ENCODE measurements at places on chromosomes 1 and 21.

DNA sequence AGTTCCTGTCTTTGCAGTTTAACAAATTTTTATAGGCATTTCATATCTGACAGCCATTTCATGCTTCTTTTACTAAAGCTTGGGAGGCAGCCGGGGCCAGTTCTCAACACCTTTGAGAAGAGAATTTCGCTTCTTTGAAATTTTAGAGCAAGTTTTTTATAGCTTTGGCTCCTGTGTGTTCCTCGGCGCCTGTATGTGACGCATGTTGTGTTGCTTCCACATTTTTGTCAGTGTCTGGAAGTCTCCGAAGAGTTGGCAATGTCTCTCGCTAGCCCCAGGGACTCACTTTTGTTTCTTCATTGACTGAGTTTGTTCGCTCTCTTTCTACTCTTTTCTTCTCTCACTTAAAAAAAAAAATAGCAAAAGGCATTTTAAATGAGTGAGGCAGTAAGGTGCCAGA lies 386.9 kb upstream of the PLXNA2 start:
- DNase-seq = no peak

GRCh38 chr1:15736038-15736891 lies at the start of gene SLC25A34:
Gene SLC25A34 (plus strand): TSS chr1:15736258. CDS start chr1:15736486, 228 bp downstream.
- no peak for DNase-seq

DNA sequence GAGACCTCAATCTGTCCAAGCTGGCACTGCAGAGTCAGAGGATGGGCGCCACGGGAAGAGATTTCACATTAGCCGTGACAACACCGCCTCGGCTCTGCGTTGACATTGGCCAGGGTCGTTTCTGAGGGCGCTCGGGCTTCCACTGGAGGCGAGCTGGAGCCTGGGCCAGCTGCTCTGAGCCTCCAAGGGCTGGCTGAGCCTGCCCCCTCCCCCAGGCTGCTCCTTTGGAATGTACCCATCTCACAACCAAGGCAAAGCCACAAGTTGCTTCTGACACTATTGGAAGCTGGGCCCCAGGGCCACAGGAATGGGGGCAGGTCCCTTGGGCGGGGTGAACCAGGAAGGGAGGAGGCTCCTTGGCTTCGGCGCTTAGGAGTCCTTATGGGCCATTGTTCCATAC lies 12.7 kb downstream of the GPR3 start:
- no peak for DNase-seq

GRCh38 chr1:234609691-234610042 lies 311 bp downstream of the IRF2BP2 start:
- peak; percentile 42 for DNase-seq

GRCh38 chr1:85867189-85867588 lies 159.0 kb upstream of the ZNHIT6 start:
- no peak for DNase-seq

DNA sequence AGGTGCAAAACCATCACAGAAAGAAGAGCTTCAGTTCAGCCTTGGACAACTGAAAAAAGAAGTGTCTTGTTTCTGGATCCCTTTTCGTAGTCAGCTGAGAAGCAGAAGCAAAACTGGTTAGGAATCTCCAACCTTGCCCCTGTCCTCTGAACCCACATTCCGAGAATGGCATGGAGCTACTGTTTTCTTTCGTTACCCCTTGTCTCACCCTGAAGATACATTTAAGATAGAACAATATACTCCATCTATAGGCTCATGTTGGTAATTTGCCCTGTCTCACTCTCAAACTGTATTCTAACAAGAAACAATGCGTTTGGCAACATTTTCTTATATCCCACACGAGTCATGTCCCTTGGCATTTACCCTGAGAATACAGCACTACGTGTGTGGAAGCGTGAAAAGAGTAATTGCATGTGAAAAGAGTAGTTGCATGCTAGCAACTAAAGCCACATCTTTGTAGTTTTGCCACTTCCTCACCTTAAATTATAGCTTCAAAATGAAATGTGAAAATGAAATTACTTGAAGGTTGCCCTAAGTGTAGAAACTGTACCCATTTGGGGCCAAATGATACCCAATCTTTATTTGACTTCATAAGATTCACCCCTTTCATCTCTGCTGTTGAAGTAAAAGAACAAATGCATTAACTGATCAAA lies 5.3 kb downstream of the SLAMF7 start:
- no peak for DNase-seq

- DNase-seq = no peak
Observed at GRCh38 chr21:29342363-29342957, 43.7 kb downstream of the BACH1 start.

DNA sequence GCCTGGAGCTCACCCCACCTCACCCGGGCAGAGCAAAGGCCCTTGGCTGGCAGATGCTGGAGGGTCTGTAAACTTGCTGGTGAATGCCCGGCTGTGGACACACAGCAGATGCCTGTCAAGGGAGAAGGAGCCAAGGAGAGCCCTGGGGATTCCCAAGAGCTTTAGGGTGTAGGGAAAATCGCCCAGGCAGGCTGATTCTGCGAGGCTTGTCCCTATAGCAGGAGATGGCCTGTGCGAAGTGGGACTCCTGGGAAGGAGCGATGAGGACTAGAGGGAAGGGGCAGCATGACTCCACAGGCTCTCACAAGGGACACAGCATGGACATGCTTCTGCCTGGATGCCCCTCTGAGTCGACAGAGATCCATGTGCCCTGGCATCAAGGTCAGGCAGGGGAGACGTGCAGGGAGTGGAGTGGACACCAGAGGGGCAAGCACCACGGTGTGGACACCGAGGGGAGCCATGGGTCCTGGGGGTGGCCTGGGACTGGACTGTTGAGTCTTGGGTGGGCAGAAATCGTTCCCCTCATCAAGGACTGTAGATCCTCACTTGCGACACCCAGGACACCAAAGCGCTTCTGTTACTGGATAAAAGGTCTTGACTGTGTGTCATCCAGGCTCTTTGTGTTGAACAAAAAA lies 71.4 kb upstream of the ABCG1 start:
- no peak for DNase-seq

DNA sequence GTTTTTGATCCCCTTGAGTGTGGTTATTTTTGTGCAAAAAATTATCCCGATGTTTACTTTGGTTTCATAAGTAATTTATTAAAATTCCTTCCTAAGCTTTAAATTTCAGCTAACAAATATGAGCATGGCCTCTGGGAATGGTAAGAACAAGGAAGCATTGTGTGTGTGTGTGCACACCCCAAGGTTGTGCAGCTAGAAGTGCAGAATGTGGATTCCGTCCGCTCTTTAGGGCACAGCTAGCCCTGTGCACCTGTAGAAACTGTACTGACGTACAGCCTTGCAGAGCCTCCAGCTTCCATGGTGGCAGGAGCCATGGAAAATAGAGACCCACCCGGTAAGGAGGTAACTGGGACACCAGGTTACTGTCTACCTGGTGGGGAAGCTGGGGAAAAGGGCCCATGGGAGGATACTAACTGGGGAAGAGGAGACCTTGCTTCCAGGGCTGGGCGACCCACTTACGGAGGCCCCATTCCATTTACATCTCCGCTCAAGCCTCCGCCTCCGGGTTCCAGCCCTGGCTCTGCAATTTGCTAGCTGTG lies 54.7 kb downstream of the B3GALT5 start:
- no peak for DNase-seq

DNA sequence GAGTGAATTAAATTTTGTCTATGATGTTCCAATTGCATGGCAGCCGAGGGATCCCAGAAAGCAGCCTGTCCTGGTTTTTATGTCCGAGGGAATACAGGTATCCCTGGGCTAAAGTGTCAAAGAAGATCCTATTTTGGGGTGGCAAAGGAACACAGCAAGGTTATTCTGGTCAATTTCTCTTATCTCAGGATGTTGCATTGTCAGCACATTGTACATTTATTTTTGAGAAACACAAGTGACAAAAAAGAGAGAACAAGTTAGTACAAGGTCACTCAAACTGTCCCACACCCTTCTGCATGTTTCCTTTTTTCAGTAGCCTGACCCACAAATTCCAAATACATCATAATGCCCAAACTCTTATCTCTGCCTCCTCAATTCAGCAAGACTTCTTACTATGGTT lies 17.7 kb downstream of the RGS18 start:
- no peak for DNase-seq

DNA sequence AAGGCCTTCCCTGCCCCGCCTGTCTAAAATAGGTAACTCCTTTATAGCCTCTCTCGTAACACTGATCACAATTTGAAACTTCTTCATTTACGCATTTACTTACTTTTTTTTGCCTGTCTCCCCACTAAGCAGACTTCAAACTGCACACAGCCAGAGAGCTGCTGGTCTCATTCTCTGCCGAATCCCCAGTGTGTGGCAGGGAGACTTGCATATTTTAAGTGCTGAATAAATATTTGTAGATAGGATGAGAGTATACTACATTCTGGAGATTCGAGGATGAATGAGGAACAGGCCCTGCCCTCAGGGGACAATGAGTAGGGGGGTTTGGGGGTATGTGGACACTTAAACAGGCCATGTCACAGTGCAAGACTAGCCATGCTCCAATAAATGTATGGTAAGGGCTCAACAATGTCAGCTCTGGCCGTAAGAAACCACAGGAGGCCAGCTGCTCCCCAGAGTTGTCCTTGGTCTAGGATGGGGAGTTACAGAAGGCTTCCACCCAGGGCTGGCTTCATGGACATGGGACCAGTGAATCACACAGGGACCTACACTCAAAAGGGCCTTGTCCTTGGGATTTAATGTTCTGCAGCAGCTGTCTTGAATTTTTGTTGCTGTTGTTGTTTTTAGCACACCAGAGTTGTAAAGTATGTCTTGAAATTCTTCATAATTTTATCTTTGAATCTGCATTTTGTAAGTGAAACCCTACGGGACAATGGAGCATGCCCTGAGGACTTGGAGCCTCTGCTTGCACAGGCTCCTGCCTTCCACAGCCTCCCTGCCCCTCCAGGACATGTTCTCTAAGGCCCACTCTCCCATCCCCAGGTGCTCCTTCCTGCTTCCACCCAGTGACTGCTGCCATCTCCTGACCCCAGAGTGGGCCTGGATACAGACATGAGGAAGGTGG lies 8.5 kb downstream of the DIO1 start:
- no peak for DNase-seq

- no peak for DNase-seq
Observed at GRCh38 chr1:184970691-184971161, 3.6 kb downstream of the NIBAN1 start.

GRCh38 chr1:9573723-9574122 lies 15.0 kb upstream of the TMEM201 start:
- no peak for DNase-seq

- no peak for DNase-seq
Observed at GRCh38 chr21:17795146-17796036, 23.8 kb downstream of the C21orf91 start.

GRCh38 chr1:163202833-163203451 lies at the start of gene RGS5:
Gene RGS5 (minus strand): TSS chr1:163202916. CDS start chr1:163202835, 81 bp downstream.
- DNase-seq = no peak

DNA sequence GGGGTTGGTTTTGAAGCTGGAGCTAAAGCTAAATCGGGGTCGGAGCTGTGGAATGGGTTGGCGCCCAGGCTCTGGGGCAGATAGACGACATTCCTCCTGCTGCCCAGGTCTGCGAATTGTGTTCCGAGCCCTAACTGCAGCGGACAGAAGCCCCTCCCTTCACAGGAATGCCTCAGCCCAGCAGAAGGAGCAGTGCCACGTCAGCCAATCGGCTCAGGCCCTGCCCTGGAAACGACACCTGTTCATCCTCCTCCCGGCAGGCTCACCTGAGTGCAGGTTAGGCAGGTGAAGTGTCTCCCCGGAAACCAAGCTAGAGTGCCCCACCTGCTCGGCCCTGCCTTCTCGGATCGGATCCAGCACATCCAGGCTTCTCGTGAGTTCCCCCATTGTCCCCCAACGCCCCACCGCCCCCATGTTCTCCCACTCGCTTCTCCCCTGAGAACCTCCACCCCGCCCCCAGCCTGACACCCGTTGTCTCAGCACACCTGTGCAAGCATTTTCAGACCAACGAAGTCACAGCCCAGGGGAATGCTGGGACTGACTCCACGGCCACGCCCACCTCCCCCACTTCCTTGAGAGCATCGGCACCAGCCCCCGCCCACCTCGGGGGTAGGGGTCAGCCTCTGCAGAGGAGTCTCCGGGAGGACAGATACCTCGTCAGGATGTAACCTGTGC lies 775 bp downstream of the TMEM125 start:
- DNase-seq = no peak

DNA sequence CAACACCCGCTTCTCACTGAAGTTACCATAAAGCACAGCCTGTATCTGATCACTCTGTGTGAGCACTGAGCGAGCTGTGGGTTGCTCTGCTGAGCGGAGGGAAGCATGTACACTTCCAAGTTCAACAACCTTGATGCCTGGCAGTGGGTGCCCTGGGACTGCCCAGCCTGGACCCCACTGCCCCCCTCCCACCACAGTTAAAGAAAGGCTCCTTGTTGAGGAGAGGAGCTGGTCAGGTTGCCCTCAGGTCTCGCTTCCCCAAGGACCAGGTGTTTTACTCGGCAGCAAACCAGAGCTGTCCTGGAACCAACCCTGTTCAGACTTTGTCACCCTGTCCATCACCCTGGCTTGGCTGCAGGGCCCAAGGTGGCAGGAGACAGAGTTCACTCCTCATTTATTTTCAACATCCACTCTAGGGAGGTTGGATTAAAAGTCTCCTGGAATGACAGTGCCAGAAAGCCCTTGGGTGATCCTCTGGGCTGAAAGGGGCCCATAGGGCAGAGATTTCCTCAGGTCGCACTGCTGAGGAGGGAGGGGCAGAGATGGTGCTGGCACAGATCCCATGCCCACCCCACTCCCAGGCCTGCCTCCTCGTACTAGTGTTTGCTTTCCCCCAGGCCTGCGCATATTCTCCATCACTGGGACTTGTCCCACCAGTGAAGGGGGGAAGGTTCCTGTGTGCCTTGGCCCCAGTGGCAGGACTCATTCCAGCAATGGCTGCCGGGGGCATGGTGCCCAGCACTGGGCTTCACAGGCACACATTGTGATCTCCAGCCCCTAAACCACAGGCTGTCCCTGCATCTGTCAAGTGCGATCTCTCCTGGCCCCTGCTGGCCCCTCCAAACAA lies 101.7 kb downstream of the TRABD2B start:
- DNase-seq = no peak

- peak; percentile 76 for DNase-seq
Observed at GRCh38 chr1:84478876-84479868, at the start of gene RPF1. Gene RPF1 (plus strand): TSS chr1:84479266. CDS start chr1:84479282, 16 bp downstream.

GRCh38 chr1:244212219-244212618 lies 161.1 kb downstream of the ZBTB18 start:
- no peak for DNase-seq

All from activated CD4-positive, CD25-positive, alpha-beta regulatory T cell treated with anti-CD3 and anti-CD28 coated beads, Interleukin-2, amount 50 U/mL, for 72 hours (primary cell).